ENCODE measurements at places on chromosomes 12 and 14.
A peak's percentile ranks its signal among the peaks of the same experiment; 100 is the strongest.

GRCh38 chr14:70357557-70357956 is 1.9 kb downstream of the COX16 start:
- DNase-seq = no peak

DNA sequence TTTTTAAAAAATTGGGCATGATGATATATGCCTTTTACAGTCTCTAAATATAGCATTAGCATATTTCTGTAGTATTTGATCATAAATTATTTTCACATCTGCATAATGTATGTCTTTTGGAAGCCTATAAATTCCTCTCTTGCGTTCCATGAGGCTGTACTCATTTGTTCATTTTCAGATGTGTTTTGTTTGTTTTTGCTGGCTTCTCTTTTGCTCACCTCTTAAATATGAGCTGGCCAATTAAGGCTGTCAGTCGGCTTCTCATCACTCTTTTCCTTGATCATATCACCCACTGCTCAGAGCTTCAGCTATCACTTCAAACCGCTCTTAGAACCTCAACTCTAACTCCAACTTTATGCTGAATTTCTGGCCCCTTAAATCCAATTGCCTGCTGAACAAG is 6.6 kb downstream of the TMEM263 start:
- no peak for DNase-seq

- no peak for DNase-seq
These were observed 515.4 kb downstream of the FUT8 start for GRCh38 chr14:65927931-65928356.

DNA sequence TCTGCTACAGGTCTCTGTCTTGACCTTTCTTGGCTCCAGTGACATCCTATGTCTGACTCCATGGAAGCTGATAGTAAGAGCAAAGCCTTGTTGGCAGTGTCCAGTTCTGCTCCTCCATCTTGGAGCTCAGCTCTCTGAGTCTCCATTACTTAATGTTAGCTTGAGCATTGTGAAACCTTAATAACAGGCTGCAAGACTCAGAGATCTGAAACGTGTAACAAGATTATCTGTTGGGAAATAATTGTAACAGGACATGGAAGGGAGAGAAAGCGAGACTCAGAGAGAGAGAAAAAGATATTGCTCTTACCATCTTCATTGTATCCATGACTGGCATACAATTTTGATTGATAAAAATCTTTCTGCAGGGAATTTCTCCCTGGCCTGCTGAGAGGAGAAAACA is 1365.7 kb downstream of the AACS start:
- no peak for DNase-seq

GRCh38 chr12:113403435-113404415 is at the start of gene SDS:
Gene SDS (minus strand): TSS chr12:113403887. CDS start chr12:113399708, 4,179 bp downstream.
- DNase-seq = peak; percentile 46

DNA sequence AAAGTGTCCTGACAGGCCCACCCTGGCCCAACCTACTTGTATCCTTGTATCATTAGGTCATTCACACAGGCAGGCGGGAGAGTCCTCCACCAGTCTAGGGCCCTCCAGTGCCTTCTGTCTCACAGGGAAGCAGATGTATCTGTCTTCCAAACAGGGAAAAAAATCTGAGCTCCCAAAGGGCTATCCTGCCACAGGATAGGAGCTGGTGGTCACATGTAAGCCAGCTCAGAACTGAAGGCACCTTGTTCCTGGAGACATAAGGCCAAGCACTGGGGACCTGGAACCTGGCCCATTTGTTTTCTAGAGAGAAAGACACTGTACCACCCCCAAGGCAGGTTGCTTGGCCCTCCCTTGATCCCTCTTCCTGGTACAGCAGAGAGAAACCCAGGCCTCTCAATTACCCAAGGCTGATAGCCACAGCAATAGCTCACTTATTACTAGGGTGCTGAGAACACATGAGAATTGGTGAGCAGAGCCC is 19.4 kb upstream of the PLEKHH1 start:
- no peak for DNase-seq

GRCh38 chr12:58443981-58444371 is 476.3 kb downstream of the LRIG3 start:
- DNase-seq = no peak

GRCh38 chr12:52477651-52478050 is 4.0 kb upstream of the KRT6C start:
- no peak for DNase-seq

DNA sequence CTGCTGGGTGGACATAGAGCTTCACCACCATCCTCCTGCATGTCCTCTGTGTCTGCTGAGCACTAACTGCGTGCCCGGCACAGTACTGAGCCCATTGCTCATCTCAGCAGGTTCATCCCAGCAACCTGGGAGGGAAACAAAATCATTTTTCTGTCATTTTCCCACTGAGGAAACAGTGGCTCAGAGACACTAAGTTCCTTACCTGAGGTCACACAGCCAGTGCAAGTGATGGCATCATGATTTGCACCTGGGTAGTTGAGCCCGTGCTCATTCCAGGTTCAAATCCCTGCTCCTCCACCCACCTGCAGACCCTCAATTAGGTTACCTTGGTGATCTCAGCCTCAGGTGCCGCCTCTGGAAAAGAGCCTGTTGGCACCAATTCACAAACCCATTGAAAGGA is 23.4 kb downstream of the RNFT2 start:
- no peak for DNase-seq

DNA sequence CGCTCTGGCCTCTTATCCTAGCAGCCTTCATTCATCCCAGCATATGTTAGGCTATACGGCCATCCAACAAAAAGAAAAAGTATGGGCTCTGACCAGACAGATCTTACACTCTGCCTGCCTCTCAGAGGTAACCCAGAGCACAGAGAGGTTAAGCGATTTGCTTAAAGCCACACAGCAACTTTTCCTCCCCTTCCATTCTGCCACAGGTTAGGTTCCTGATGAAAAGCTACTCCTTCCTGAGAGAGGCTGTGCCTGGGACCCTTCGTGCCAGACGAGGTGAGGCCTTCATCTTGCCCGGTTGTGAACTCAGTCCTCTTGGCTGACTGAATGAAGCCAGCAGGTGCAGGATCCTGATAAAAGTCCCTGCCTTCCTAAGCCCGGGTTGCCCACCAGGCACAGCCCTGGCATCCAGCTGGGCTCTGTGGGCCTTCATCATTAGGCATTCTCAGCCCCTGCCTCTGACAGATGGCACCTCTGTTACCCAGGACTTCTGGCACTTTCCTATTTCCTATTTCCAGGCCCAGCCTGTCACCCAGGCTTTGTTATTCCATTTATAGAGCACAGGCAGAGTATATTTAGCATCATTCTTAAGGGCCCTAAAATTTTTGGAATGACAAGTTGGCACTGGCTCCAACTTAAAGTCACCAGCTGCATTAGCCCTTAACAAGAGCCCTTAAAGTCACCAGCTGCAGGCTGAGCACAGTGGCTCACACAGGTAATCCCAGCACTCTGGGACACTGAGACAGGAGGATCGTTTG is 12.8 kb downstream of the SOAT2 start:
- DNase-seq = no peak

Measured in amygdala (tissue), 56 donors.